ENCODE measurements at places on chromosomes 6 and 20.

DNA sequence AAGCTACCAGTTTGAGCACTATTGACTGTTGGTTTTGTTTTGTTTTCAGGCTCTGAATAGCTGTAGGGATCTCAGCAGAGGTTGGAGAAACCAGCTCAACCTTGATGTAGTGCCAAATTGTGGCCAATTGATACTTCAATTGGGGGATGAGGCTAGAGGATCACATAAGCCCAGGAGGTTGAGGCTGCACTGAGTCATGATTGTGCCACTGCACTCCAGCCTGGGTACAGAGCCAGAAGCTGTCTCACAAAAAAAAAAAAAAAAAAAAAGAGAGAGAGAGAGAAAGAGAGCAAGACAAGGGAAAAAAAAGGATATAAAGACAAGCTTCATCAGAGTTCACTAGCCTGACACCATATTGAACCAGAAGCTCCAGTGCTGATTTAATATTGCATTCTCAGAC lies 702.1 kb downstream of the FRK start:
- DNase-seq, result no peak

DNA sequence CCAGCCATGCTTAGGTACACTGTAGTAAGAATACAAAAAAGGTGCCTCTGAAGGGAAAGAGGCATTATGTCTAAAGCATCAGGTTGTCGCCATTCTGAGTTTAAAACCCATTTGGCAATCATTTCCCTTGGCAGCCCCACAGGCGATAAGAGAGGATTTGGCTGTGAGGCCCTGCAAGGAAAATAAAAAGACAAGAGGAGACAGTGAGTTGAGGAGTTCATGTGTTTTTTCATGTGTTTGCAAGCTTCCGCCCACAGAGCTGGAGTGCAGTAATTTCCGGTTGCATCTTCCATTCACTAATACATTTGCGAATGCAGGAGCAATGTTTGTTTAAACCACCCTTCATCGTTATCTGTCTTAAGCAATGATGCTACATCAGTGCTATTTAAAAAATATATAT lies 138.5 kb upstream of the SOX4 start:
- peak; percentile 79 for DNase-seq

DNA sequence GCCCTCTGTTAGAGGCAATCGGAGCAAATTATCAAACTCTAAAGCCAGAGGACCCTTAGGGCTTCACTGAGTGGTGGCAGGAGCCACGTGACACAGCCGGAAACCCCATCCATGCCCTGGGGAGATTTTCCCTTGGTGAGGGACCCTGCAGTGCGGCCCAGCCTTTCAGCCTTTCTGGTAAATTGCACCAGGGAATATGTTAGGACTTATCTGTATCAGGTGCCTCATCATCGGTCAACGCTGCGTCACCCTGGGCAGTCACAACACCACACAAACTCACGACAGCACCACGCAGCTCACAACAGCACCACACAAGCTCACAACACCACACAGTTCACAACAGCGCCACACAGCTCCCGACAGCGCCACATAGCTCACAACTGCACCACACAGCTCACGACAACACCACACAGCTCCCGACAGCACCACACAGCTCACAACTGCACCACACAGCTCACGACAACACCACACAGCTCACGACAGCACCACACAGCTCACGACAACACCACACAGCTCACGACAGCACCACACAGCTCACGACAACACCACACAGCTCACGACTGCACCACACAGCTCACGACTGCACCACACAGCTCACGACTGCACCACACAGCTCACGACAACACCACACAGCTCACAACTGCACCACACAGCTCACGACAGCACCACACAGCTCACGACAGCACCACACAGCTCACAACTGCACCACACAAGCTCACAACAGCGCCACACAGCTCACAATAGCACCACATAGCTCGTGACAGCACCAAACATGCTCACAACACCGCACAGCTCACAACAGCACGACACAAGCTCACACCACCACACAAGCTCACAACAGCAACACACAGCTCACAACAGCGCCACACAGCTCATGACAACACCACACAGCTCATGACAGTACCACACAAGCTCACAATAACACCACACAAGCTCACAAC lies 199.0 kb downstream of the DLL1 start:
- no peak for DNase-seq

DNA sequence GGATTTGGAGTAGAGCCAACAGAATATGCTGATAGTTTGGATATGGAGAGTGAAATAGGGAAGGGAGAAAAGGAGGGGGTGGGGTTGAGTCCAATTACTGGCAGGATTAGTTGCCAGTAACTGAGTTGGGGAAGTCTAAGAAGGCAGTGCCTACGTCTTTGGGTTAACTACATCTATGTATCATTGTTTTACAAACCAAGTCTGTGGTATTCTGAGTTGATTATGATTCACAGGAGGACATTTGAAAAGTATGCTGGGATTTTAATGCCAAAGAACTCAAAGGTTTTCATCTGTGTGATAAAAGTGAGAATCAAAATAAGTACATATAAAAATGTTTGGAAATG lies 14.7 kb downstream of the DSE start:
- DNase-seq, result peak; percentile 74

DNA sequence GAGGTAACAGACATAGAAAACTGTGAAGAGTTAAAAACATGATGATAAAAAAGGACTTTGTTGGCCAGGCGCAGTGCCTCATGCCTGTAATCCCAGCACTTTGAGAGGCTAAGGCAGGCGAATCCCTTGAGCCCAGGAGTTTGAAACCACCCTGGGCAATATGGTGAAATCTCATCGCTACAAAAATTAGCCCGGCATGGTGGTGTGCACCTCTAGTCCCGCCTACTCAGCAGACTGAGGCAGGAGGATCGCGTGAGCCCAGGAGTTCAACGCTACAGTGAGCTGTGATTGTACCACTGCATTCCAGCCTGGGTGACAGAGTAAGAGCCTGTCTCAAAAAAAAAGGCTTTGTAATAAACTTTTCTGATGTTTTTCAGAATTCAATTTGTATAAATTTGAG lies 60.1 kb downstream of the GFOD1 start:
- no peak for DNase-seq

GRCh38 chr20:40741507-40742106 lies 52.6 kb upstream of the MAFB start:
- DNase-seq, result peak; percentile 63

- no peak for DNase-seq
Measured at GRCh38 chr6:31712296-31712695, 2.9 kb upstream of the LY6G6D start.

- peak; percentile 63 for DNase-seq
Measured at GRCh38 chr20:60057123-60057865, 99.1 kb downstream of the CDH26 start.

GRCh38 chr6:37239950-37240713 lies 17.4 kb upstream of the TBC1D22B start:
- DNase-seq, result peak; percentile 100

DNA sequence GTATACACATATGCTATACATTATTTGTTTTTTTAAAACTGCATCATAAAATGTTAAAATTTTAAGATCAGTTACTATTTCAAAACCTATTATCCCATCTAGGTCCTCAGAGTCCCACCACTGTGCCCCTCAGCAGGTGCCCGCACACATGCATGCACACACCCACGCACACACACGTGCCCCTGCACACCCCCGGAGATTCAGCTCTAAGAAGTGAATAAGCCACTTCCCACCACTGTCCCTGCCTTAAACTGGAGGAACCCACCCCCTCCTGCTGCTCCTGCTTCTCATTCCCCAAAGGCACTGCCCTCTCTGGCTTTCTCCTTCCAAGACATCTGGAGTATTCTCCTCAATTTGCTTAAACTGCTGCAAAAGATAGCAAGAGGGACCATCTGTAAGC lies 5.4 kb upstream of the FAM210B start:
- DNase-seq, result no peak

DNA sequence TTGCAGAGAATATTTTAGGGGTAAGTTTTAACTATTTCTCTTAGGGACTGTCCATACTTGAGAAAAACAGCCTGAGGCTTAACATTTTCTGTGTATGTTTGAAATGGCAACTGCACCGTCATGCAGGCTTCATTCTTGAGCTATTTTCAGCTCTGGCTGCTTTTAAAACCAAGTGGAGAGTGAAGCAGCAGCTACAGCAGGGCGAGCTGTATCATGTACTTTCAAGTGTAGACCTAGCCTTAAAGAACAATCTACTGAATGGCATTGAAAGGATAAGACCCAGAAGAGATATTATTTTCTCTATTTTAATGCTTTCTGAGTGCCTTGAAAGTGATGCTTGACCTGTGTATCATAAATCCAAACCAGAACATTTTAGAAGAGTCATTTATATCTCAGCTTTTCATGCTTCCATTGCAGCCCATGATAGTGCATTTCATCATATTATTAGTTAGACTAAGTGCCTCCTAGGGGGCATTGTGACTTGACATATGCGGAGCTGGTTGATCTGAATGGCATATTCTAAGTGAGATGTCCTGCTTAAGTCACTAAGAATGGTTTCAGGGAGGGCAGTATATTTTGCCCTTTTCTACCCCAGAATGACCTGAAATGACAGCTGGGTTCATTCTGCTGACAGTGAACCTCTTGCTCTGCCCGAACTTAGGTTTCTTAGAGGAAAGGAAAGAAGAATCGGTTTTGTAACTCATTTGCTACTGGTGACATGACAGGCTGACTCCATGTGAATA lies 85.3 kb downstream of the NKAIN2 start:
- no peak for DNase-seq

- DNase-seq, result peak; percentile 94
Measured at GRCh38 chr20:5065879-5066383, 53.8 kb downstream of the PCNA start.

- no peak for DNase-seq
Measured at GRCh38 chr20:59864726-59865125, 68.7 kb downstream of the SYCP2 start.

GRCh38 chr6:110063594-110064263 lies 85.6 kb downstream of the GPR6 start:
- DNase-seq, result no peak

DNA sequence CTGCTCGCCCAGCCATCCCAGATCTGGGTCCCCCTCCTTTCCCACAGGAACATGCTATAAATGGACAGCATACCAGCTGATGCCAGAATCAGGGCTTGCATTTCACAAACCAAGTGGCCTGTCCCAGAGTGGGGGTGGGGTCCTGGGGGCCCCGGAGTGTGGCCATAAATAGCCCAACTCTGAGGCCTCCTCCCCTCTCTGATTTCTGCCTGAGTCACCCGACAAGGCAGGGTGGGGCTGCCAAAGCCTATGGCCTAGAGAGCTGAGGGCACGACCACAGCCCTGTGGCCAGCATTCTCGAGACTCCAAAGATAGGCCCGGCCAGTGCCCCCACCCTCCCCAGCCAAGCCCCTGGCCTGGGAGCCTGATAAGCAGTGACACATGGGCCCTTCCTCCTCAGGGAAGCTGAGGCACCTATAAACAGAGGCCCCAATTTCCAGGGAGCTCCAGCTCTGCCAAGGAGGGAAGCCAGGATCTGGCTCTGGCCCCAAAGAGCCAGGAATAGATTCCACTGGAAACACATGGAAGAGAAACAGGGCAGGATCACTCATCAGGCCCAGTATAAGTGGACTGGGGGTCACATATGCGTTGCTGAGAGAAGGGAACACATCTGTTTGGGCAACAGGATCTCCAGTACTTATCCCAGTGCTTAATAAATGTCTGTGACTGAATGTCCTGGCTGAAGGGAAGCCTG lies 20.3 kb downstream of the SNTA1 start:
- peak; percentile 56 for DNase-seq

GRCh38 chr6:47362857-47363461 lies 53.3 kb upstream of the TNFRSF21 start:
- DNase-seq, result no peak

- no peak for DNase-seq
Measured at GRCh38 chr6:156028335-156029131, 572.9 kb upstream of the NOX3 start.

GRCh38 chr6:99402448-99402847 lies 8.5 kb upstream of the COQ3 start:
- no peak for DNase-seq

- DNase-seq, result peak; percentile 46
Measured at GRCh38 chr6:152636609-152637295, 410 bp downstream of the SYNE1 start.

DNA sequence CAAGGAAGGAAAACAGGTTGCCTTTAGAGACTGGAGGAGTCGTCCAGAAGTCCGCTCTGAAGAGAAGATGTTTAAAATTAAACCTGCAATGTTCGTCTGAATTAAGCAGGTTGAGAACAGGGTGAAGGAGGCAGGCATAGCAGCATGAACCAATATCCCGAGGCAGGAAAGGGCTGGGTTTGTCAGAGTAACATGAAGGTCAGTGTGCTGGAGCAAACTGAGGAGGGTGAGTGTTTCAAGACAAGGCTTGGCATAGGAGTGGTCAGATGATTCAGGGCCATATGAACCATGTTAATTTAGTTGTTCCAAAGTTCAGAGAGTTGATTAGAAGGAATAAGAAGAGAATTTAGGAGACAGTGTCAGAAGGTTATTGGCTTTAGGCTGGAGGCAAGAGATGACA lies 93.3 kb downstream of the UTRN start:
- DNase-seq, result peak; percentile 63

- peak; percentile 67 for DNase-seq
Measured at GRCh38 chr6:52647199-52647598, 23.7 kb upstream of the TMEM14A start.

GRCh38 chr6:22095836-22096235 lies 201.0 kb downstream of the PRL start:
- DNase-seq, result peak; percentile 76

DNA sequence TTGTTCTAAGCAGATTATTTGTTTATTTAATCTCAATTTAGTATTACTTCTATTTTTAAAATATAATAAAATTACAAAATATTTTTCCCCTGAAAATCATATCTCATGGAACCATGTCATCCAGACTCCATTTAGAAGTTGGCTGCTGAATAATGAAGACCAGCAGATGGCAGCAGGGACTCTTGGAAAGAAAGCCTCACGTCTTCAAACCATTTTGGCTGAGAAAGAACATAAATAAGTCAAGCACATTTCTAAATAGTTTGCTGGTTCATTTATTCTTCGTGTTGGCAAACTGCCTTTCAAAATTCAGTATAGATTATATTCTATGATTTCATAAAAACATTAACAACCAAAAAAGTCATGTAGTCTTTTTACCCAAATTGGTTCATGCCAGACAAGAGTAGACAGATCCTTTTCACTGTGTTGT lies 71.7 kb downstream of the RCAN2 start:
- DNase-seq, result peak; percentile 76

DNA sequence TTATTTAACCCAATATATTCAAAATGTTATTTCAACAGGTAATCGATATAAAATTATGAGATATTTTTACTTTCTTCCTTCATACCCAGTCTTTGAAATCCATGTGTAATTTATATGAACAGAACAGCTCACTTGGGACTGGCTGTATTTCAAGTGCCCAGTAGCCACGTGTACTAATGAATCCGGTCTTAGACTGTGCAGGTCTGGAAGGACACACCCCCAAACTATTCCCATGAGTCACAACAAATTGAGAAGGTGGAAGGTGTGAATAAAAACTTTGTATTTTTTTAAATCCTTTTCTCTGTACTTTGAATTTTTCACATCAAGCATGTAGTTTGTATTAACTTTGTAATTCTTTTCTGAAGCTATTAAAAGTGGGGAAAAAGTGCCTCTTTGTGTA lies 2.8 kb downstream of the UNC5CL start:
- no peak for DNase-seq

- peak; percentile 7 for DNase-seq
Measured at GRCh38 chr6:133108419-133108818, 132.7 kb upstream of the EYA4 start.
